ENCODE measurements at places on chromosomes 11 and 22.

DNA sequence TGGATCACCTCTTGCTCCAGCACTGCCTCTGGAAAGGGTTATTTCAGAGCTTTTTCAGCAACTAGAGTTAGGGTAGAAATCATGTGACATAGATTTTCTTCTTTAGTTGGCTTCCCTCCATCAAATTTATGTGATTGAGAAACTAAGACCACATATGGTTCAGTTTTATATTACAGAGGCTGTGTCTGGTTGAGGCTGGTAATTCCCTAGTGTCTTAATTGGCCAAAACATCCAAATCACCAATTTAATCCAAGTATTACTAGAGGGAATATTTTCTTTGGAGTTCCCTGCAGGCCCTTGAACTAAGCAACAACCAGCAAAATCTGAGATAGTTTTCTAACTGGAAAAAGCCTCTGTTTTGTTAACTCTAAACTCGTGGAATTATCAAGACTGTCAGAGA lies 136.3 kb downstream of the ARHGAP42 start:
- DNase-seq: no peak

DNA sequence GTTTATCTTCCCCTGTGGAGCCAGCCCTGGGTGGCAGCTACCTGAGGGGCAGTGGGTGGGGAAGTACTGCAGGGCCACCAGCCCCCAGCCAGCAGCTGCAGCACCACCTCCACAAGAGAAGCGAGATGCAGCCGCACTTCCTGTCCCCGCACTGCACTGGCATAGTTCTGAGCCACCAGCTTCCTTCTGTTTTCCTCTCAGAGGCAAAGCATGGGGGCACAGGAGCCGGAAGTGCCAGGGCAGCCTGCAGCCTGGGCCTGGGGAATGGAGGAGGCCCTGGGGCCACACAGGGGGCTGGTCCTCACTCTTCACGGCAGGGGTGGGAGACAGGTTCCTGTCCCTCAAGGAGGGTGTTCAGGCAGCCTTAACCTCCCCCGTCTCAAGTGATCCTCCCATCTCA lies 11.9 kb upstream of the SH3BP1 start:
- DNase-seq: no peak

DNA sequence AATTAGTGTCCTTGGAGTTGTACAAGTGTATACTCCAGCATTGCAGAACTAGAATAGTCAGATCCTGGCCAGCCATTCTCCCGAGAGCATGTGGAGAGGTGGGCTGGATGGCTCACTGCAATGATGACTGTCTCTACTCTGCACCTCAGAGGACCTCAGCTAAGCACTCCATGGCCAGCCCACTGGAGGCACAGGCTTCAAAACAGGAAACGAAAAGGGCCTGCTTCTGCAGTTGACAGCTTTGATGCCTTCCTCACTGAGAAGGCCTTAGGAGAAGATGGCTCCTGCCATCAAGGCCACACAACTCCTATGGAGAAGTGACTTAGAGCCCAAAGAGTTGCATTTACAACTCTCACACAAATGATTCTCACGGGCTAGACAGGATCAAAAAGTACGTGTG lies 9.1 kb downstream of the POLD4 start:
- DNase-seq: no peak

GRCh38 chr22:37343863-37344734 lies 61.8 kb downstream of the CYTH4 start:
- DNase-seq: no peak

DNA sequence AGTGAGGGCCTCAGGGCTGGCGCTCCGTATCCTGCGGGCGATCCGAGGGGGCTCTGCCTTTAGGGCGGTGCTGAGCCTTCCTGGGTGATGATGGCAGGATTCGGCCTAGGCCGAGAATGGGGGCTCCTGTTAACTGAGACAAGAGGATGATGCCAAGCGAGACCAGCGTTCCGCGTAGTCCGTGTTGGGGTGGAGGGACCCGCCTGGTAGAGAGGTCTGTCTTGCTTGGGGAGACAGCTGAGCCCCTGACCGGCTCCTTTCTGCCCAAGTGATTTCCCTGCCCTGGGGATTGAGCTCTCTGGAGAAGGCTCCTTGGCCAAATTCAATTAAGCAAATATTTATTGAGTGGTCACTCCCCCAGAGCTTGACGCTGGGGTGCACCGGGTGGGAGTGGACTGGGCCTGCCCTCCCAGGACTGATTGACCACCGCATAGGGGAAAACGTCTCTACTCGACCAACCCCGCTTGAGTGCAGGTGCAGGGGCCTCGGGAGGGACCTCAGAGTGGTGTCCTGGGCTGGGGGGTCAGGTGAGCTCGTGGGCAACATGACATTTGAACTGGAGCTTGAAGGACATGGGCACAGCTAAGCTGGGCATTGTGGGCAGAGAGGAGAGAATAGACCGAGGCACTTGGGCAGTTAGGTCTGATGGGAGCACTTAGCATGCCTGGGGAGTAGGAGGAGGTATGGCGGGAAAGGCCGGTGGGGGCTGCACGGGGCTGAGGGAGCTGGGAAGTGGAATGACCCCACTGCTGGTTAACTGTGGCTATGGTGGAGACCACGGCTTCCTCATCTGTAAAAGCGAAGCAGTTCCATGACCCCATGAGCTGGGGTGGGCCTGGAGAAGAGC lies 1.1 kb downstream of the GNAZ start:
- DNase-seq: no peak

DNA sequence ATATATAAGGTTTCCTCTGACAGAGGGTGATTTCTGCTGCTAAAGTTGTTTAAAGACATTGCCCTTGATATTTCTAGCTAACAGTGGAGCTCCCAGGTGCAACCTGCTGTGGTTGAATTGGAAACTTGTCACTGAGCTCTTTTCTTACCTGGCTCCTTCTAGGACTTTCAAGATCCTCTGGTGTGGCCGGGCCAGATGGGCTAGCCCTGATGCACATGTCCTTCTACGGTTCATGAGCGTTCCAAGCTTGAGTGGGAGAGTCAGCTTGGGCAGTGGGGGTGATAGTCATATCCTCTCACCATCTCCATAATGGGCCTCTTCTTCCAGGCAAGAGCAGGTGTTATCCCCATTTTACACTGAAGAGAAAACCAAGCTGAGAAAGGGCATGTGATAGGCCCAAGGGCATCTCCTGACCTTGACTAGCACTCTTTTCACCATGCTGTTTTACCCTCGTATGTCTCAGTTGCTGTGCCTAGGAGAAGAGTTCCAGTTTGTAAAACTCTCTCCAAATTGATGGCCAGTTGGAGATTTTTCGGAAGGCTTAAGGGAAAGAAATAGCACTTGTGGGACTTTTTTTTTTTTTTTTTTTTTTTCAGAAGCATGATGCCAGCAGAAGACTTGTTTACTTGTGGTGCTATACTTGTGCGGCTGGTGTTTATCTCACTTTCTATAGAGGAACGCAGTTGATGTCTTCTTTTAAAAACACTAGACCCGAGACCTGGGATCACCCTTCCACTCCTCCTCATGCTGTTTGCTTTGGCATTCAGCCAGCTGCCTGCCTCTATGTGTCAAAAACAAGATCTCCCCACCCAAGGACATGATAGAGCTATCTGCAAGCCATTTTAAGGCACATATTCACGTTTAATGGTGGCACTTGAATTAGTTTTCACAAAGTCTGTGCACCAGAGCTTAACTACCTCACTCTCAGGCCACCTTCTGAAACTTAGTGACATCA lies 32.6 kb downstream of the TEAD1 start:
- no peak for DNase-seq

GRCh38 chr11:132245403-132246385 lies 875.3 kb downstream of the NTM start:
- no peak for DNase-seq

DNA sequence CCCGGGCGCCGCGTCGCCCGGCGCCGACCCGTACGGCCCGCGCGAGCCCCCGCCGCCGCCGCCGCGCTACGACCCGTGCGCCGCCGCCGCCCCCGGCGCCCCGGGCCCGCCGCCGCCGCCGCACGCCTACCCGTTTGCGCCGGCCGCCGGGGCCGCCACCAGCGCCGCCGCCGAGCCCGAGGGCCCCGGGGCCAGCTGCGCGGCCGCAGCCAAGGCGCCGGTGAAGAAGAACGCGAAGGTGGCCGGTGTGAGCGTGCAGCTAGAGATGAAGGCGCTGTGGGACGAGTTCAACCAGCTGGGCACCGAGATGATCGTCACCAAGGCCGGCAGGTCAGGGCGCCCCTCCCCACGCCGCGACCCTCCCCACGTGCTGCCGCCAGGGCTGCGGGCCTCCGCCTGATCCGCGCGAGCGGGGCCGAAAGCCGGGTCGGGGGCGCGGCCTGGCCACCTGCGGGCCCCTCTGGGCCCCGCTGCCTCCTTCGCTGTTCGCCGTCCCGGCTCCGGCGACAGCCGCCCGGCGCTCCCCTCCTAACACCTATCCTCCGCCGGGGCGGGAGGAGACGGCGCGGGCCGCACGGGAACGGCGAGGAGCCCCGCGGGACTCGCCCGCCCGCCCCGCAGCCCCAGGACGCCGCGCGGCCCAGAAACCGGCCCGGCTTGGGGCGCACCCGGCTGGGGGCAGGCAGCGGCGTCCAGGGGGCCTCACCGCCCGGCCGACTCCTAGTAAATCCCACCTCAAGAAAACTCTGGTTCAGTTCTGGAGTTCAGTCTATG lies 560 bp downstream of the TBX1 start:
- no peak for DNase-seq

DNA sequence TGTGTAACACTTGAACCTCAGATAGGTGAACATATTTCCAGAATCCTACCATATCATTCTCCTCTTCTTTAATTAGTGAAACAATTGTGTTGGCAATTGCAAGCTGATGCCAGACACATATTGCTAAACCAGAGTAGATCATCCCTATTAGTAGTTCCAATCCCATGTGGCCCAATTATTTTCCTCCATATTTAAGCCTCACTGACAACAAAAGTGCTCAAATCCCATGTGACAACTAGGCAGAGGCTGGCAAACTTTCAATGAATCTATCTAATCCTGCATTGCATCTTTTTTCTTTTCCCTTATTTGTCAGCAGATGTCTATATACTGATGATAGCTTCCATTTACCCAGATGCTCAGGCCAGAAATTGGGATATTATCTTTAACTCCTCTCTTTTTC lies 90.4 kb downstream of the GRIA4 start:
- no peak for DNase-seq

- DNase-seq: no peak
Measured at GRCh38 chr11:35270342-35270741, 131.4 kb downstream of the CD44 start.

DNA sequence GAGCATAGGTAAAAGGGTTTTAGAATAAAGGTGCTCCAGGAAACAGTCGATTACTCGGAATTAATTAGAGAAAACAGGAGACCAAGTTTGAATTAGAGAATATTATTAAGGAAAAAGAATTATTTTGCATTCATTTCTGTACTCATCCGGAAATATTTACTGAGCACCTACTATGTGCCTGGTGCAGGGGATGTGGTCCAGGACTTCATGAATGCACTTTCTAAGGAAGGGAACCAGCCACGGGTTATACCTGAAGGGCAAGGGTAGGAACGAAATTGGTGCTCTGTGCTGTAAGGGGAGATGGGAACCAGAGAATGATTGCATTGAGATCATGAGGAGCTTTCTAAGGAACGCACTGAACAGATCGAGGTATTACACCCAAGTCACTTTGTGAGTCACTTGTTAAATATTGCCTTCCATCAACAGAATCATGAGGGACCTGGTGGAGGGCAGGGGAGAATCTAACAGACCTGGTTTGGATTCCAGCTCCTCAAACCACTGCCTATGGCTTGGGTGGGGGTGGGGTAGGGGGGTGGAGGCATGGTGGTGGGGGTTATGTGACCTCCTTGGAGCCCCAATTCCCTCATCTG lies 40.9 kb downstream of the C11orf96 start:
- DNase-seq: no peak

DNA sequence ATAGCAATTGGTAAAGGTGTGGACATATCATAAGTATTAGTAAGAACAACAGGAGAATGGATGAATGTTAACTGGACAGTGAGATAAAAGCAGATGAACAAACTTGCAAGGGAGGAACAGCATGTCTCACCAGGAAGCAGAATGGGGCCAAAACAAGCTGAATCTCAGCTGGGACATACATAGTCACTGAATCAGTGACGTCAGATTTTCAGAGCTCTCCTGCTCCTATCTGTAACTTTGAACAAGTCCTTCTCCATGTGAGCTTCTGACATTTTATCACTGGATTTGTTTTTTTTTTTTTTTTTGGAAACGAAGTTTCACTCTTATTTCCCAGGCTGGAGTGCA lies 118.7 kb downstream of the BBOX1 start:
- no peak for DNase-seq

DNA sequence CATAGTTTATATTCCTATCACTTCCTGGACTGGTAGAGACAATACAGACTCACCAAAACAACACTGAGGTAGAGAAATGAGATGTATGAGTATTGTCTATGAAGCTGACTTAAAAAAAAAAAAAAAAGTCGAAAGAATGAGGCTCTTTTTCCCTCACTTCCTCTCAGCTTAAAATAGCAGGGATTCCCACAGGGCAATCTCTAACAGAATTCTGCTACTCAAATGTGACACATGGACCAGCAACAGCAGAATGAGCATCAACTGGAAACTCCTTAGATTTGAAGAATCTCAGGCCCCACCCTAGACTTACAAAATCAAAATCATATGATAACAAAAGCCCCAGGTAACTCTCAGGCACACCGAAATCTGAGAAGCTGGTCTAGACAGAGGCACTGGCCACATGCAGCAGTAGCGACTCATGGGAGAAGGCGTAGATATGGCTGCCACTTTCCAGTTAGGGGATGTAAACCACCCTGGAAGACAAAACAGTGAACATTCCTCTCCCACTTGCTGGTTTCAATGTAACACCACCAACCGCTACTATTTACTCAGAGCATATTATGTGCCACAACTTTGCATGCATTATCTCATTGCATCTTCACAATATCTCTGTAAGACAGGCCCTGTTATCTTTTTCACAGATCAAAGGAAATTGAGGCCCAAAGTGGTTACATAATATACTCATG lies 128.0 kb downstream of the RBFOX2 start:
- no peak for DNase-seq

DNA sequence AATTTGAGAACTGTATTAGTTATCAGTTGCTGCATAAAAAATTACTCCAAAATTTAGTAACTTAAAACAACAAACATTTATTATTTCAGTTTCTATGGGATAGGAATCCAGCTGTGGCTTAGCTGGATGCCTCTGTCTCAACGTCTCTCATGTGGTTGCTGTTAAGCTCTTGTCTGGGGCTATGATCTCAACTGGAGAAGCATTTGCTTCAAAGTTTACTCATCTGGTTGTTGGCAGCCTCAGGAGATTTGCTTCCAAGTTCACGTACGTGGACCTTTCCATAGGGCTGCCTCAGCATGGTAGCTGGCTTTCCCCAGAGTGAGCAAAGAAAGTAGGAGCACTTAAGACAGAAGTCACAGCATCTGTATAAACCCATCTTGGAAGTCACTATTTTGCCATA lies 144.9 kb upstream of the SESN3 start:
- no peak for DNase-seq
